Activated CD8-positive, alpha-beta memory T cell treated with anti-CD3 and anti-CD28 coated beads for 48 hours (primary cell): ENCODE measurements at places on chromosomes 3 and 15.
A peak's percentile ranks its signal among the peaks of the same experiment; 100 is the strongest.

DNA sequence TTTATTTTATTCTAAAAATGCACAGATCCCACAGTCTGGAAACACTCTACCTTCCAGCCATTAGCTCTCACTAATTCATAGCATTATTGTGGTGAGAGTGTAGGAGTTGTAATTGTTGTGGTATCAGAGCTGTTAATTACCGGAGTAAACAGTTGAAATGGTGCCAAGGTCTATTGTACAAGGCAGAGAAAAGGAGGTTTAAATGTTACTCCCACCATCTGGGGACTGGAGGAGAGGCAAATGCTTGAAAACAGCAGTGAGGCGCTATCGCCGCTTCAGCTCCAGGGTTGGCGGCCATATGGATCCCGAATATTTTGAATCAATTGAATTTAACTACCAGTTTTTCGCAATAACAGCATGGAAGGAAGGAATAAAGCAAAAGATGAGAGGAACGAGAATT, 113.1 kb upstream of the C15orf61 start:
- DNase-seq = no peak

GRCh38 chr15:92073044-92073785, 219.7 kb downstream of the SLCO3A1 start:
- DNase-seq = no peak

DNA sequence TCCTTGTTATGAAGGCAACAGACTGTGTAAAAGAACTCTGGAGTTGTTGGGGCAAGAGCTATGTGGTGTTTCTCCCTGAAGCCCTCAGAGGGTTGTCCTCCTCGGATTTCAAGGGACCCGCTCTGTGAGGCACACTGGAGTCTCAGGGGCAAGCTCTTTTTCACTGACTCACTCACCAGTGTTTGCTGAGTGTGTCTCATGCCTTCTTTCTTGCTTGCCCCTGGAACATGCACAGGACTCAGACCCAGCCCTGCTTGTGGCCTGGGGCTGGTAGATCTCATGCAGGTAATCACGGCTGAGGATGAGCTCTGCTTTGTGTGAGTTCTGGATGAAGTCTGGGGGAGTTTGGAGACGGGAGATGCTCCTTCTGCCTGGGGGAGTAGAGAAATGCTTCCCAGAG, 93.7 kb downstream of the CACNA1D start:
- no peak for DNase-seq

DNA sequence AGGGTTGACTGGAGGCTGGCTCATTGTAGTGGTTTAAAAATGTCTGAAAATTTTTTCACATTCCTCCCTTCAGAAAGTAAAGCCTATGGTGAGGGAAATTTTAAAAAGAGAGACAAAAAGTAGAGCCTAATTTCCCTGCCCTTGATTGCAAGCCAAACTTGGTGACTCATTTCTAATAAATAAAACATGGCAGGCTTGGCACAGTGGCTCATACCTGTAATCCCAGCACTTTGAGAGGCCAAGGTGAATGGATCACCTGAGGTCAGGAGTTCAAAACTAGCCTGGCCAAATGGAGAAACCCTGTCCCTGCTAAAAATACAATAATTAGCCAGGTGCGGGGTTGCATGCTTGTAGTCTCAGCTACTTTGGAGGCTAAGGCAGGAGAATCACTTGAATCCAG, 18.9 kb upstream of the ARRDC4 start:
- no peak for DNase-seq

GRCh38 chr15:74725845-74726773, 781 bp upstream of the CYP1A1 start:
- peak; percentile 22 for DNase-seq

DNA sequence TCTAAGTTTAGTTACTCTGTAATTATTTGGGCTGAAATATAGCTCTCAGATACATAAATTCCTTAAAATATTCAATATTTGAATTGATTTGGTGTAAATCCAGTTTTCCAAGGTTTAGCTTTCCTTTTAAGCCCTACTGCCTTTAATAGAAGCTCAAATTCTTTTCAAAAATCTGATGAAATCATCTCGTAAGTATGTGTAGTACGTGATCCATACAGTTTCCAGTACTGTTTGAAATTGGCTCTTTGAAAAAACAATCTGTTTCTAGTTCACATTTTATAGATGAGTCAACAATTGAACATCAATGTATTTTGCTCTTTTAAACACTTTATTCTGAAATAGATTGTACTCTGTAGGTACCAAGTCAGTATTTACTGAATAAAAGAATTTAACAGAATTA, 84.2 kb downstream of the LRRC49 start:
- no peak for DNase-seq

- no peak for DNase-seq
These were observed 290.3 kb upstream of the ONECUT1 start for GRCh38 chr15:53080484-53080883.

DNA sequence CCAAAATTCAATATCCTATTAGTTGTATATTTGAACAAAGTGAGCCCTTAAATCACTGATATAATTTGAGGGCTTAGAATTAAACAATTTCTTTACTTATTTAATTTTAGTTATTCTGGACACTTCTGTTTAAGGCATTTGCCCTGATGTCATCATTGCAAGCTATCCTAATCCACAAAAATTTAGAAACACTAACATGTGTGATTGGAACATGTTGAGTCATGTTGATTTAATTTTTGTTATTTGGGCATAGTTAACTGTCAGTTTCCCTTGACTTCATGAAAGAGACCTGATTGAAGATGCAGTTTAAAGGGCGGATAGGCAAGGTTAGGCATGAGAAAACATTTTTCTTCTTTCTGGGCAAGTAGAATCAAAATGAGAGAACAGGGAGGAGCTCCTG, 682.6 kb downstream of the ROBO1 start:
- DNase-seq = no peak

DNA sequence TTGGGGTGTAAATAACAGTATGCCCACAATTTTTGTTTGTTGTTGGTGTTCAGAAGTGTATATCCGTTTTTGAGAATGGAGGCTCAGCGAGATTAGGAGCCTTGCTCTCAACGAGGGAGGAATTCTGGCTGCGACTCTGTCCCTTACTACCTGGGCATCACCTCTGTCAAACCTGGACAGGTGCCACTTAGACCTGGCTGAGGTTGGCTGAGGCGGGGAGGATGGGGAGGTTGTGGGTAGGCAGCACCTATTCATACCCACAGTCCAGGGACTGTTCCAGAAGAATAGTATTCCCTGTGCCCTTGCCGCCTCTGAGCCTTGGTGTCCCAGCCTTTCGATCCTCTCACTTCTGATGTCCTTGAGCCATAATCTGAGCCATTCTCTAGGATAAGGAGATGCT, 99.9 kb downstream of the LINGO1 start:
- DNase-seq = no peak

DNA sequence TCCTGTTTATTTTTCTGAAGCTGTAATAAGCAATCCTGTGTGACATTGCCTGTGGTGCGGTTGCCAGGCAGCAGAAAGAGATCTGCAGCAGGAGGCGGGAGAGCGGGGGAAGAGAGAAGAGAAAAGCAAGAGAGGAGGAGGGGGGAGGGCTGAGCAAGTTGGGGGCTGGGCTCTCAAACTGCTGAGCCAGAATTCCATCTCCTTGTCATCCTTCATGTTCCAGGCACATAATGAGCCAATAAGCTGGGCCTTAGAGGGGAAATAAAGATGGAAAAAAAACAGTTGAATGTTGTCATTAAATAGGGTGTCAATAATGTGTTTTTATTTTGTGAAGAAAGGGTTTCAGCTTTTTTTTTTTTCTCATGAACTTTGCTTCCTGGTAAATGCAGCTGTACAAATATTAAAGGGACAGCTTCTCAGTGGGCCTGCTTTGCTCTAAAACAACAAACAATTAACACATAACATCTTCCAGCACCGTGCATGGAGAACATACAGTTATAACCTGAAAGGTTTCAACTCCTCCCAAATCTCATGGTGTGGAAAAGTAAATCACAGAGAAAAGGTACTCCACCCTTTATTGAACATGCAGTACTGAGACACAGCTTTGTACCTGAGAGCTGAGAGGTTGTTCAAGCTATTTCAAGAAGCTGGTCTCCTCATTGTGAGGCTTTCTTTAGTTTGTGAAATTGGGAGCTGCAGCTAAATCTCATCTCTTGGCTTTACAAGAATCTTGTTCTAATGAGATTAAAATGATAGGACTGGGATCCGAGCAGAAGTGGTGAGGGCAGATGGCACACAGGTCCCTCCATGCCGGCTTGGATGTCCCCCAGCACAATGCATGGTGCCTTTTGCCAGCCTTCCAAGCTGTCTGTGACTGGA, 451.1 kb upstream of the KCNMB2 start:
- DNase-seq = no peak

GRCh38 chr3:140022066-140022770, 87.2 kb downstream of the CLSTN2 start:
- DNase-seq = no peak

GRCh38 chr3:52456169-52456799, 880 bp downstream of the NISCH start:
- DNase-seq = no peak

DNA sequence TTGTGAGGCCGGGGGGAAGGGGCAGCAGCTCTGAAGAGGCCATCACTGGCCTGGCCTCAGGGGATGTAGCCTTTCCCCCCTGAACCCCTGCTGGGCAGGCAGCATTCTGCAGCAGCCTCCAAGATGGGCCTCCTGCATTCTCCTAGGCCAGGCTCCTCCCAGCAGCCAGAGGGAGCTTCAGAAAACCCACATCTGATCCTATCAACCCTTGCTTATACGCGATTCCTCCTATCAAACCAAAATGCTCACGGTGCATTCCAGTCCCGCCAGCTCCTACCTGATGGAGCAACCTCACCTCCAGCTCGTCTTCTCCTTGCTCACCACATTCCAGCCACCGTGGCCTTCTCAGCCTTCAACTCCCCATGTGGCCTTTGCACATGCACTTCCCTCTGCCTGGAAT, 85.7 kb downstream of the MEGF11 start:
- no peak for DNase-seq

DNA sequence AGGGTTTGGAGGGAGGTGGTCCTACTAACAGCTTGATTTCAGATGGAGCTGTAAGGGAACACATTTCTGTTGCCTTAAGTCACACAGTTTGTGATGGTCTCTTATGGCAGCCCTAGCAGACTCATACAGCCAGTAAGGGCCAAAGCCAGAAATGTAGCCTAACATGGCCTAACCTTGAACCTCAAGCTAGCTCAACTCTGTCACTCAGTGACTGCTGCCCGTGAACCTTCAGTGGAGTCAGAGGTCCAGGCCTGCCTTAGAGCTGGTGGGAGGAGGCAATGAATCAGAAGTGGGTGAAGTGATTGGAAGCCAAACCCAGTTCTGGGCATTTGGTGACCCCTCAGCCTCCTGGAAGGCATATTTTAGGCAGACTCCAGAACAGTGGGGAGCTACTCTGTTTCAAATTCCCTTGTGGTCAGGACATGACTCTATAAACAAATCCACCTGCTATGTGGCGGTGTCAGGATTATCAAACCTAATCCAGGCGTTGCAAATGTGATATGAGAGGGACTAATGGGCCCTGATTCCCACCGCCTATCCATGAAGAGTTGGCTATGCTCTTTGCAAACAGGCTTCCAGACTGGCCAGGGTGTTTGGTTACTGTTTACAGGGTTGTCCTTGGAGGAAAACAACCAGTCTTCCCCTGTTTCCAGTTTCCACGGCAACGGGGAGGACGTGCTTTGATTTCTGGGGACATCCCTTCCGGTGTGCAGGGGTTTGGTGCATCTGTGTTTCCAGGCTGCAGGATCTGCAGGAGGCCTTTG, 105.9 kb upstream of the AGBL1 start:
- no peak for DNase-seq

DNA sequence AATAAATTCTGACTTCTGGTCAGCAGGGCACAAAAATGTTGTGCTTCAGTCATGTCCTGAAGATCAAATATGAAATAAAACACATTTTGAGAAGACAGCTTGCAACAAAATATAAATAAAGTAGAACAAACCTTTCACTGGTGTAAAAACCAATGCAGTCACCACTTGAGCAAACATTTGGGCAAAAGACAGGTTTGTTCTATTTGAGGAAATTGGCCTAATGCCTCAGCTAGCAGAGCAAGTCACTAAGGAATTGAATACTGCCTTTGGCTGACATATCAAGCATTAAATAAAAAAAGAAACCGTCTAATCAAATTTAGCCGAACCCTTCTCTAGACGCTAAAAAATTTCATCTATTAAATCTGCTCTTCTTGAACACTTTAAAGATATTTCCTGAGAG, 475.4 kb upstream of the CNTN3 start:
- DNase-seq = no peak

DNA sequence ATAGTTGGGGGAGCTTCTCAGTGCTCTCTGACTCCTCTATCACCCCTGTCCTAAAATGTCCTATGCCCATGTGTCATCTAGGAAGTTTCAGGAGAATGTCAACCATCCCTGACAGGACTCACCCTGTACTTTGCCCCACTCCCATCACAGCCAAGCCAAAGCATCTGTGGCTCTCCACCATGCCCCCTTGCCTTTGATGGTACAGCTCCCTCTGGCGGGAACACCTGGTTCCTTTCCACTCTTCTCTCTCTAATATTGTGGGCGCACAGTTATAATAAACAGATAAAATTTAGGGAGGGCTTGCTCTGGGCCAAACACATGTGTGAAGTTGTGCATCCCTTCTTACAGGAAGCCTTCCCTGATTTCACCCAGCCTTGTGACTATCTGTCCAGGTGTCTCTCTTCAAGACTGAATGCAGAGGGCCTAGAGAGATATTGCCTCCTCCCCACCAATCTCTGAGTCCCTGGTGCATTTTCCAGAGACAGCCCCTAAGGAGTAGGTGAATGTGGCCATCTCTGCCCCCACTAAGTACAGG, 62.8 kb downstream of the ISG20 start:
- no peak for DNase-seq

DNA sequence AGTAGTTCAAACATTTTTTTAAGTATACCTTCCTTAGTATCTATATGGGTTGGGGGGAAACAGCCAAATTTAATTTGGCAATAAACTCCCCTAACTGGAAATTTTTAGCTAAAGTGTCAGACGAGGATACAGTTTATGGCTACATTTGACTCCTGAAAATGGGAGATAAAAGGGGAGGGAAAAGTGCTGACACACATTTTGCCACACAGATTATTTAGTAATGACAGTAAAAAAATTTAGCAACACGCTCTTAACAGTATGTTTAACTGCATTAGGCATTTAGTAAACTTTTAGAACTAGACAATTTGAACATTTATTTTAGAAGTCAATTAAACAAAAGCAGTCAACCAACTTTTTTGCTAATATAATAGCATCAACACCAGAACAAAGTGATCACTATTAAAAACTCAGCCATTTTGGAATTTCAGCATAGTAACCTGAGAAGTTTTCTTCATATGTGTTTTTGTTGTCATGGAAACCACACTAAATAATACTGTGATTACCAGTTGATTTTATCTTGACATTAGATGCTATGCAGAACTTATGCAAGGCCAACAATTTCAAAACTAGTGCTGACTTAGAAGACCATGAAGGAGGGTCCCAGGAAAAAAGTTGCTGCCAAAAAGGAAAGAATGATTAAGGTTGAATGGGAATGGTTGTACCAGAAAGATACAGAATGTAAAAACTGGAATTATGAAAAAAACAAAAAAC, 47.0 kb upstream of the TFG start:
- no peak for DNase-seq

- DNase-seq = no peak
These were observed 12.1 kb downstream of the GK5 start for GRCh38 chr3:142213298-142213697.
